MM.1S (cell line): ENCODE measurements at places on chromosomes 6 and 20.

DNA sequence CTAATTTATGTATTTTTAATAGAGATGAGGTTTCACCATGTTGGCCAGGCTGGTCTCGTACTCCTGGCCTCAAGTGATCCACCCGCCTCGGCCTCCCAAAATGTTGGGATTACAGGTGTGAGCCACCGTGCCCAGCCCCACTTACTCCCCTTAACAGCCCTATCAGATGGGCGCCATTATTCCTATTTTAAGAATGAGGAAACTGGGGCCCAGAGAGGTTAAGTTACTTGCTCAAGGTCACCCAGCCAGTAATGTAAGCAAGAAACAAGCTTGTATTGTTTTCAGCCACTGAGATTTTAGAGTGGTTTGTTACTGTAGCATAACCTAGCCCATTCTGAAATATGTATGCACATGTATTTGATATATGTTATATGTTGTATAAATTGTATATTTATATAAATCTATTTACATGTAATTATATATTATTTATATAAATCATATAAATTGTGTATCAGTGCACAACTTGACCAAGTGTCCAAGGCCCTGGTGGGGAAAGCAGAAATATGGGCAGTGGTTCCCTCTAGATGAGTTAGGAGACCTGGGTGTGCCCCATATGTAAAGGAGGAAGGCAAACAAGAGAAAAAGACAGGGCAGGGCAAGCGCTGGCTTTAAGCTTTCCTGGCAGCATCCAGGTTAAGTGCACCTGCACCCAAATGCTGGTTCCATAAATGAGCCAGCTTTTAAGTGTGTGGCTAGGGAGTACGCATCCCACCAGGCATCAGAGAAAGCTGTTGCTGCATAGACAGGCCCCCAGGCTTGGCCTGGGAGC lies 1.2 kb upstream of the GUCA1A start:
- no peak for DNase-seq

DNA sequence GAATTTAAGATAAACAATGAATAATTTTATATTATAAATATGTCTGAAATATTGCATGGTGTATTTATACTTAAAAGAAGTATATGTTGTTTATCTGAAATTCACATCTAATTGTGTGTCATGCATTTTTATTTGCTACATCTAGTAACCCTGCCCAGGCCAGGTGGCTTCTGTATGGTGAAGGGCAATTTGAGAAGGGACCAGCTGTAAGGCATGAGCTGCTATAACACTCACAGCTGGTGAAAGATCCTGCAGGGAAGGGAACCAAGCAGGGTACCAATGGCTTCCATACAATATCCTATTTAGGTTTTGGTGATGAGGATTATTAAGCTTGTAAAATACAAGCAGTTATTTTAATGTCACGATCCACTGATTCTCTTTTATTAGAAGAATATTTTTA lies 921.8 kb upstream of the GJE1 start:
- no peak for DNase-seq

- DNase-seq = no peak
Measured at GRCh38 chr6:89284081-89284480, 31.0 kb downstream of the GABRR2 start.

DNA sequence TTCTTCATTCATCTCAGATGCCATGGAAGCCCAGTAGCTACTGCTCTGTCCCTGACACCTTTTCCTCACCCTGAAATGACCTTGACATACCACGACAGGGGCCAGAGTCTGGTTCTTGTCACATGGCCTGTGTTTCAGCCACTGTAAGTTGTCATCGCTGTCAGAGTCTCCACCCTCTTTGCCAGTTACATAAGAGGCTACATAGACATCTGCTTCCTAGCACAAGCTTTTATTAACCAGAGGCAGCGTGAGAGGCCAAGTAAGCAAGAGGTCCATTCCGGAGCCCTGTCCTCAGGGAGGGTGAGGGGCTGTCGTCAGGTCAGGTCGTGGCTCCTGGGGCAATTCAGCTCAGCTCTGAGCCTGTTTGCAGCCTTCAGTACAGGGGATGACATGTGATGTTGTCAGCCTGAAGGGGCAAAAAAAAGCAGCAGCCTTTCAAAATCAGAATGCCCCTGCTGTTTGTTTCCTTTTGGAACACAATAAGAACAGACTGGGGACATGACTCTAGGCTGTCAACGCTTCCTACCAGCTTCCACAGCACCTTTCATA lies 146.3 kb downstream of the MTFR2 start:
- DNase-seq = no peak

- no peak for DNase-seq
Measured at GRCh38 chr6:24426729-24427446, 24.2 kb downstream of the MRS2 start.

GRCh38 chr20:51492167-51493092 lies 50.1 kb downstream of the NFATC2 start:
- no peak for DNase-seq

DNA sequence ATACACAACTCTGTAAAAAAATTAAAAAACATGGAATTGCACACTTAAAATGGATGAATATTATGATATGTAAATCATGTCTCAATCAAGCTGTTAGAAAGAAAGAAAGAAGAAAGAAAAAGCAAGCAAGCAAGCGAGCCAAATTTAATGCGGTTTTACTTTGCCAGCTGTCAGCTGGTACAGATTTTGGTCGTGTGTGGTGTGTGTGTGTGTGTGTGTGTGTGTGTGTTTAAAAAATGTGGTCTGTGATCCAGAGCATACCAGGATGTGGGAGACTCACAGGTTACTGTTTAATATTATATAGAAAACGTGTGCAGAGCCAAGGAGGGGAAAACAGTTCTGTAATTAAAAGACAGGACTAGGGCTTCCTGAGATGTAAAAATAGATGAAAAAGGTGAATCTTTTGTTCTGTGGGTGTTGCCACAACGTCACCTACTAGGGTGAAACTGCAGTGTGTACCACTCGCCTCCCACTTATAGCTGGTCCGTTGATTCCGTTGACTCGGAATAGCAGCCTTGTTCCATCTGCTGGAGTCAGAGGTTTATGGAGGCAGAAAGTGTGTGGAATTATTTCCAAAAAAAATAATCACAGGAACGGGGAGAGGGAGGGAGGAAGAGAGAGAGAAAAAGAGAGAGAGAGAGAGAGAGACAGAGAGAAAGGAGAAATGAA lies 197.7 kb downstream of the BCAS1 start:
- peak; percentile 72 for DNase-seq
